ENCODE measurements at places on chromosomes 2 and 18. TPM values are rescaled to one million over a fixed set of nuclear protein-coding genes. Genes with fewer than 3 reads are reported as not detected.

LIMS3 gene
- 2.1 TPM for total RNA-seq

SKA1 gene
- 1.2 TPM for total RNA-seq

KLHL29 gene
- total RNA-seq, result 6.0 TPM

PTPN2 gene
- 42.0 TPM for total RNA-seq

KCNE4 gene
- under 0.01 TPM for total RNA-seq

KCNS3 gene
- 20.2 TPM for total RNA-seq

FHL2 gene
- 50.3 TPM for total RNA-seq

LAMA1 gene
- total RNA-seq, result 25.8 TPM

SERPINB7 gene
- total RNA-seq, result 53.0 TPM

MARCHF4 gene
- total RNA-seq, result not detected

SLC4A5 gene
- 0.24 TPM for total RNA-seq

TMEM178A gene
- total RNA-seq, result 0.43 TPM

AGXT gene
- not detected for total RNA-seq

C2orf80 gene
- total RNA-seq, result not detected

XIRP2 gene
- total RNA-seq, result not detected

METTL4 gene
- 4.1 TPM for total RNA-seq

PLGLB2 gene
- total RNA-seq, result 0.24 TPM

ESPNL gene
- not detected for total RNA-seq

TCF23 gene
- total RNA-seq, result not detected

TBR1 gene
- not detected for total RNA-seq

ALPG gene
- total RNA-seq, result not detected

SRD5A2 gene
- total RNA-seq, result not detected

RESP18 gene
- not detected for total RNA-seq

COPS7B gene
- total RNA-seq, result 10.1 TPM

MLPH gene
- total RNA-seq, result 9.9 TPM

DYNAP gene
- not detected for total RNA-seq

MBD2 gene
- 31.3 TPM for total RNA-seq

SLC14A1 gene
- not detected for total RNA-seq

CSRNP3 gene
- total RNA-seq, result 0.48 TPM

MALL gene
- total RNA-seq, result 67.1 TPM

CD207 gene
- not detected for total RNA-seq

FOXD4L1 gene
- under 0.01 TPM for total RNA-seq

OSBPL6 gene
- total RNA-seq, result 6.0 TPM

EFEMP1 gene
- 188 TPM for total RNA-seq

CHRNG gene
- not detected for total RNA-seq

MC5R gene
- total RNA-seq, result not detected

GGCX gene
- 35.4 TPM for total RNA-seq

CFAP221 gene
- total RNA-seq, result not detected

CCDC93 gene
- 15.8 TPM for total RNA-seq
